ENCODE measurements at places on chromosomes 11 and 22.
A peak's percentile ranks its signal among the peaks of the same experiment; 100 is the strongest.

DNA sequence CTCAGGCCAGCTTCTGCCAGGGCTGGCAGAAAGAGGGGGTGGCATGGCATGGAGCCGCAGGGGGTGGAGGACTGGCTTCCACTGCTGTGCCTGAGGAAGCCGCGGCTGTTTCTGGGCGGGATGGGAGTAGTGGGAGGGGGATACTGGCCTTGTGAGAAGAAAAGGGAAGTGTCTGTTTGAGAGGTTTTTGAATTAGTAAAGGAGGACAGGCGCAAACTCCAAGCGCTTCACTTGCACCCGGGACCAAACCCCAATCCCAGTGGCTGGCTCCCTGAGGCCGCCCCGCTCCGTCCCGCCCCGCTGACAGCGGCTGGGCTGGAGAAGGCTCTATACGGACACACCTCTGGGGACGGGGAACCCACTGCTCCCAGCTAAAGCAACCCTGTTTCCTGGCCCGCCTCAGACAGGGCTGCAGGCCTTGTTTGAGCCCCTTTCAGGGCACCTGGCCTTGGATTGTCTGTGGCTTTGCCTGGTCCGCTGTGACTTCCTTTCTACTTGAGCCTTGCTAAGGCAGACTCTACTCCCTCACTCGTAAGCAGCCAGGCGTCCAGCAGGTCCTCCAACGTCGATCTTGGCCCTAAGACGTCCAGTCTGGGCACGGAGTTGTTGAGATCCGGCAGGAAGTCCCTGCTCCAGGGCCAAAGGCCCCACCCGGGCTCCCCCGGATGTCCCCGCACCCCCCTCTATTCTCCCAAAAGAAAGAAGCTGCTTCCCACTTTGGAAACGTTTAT is 2.2 kb downstream of the APOA1 start:
- no peak for DNase-seq

GRCh38 chr11:93814966-93815633 is 31.0 kb downstream of the MED17 start:
- DNase-seq, result no peak

GRCh38 chr11:75306529-75306928 is 44.9 kb downstream of the ARRB1 start:
- no peak for DNase-seq

GRCh38 chr11:55773138-55773537 is at the start of gene OR5D13:
Gene OR5D13 (plus strand): TSS chr11:55773438. CDS start chr11:55773438, 0 bp downstream.
- no peak for DNase-seq

GRCh38 chr11:50174189-50174588 is 141.5 kb downstream of the OR4C45 start:
- peak; percentile 38 for DNase-seq

DNA sequence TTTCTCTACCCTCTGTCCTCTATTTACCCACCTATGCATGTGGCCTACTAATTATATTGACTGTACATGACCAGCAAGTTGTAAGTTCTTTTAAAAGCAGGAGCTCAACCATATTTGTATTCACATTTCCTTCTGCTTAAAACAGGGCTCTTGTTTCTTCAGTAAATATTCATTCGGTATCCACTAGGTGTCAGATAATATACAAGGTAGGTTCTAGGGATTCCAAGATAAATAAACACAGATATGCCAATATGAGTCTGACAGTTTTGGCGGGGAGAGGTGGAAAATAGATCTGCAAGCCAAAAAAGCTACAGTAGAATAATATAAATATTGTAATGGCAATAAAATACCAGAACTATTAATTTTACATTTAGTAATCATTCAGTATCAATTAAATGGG is 15.3 kb upstream of the RAB30 start:
- peak; percentile 33 for DNase-seq

DNA sequence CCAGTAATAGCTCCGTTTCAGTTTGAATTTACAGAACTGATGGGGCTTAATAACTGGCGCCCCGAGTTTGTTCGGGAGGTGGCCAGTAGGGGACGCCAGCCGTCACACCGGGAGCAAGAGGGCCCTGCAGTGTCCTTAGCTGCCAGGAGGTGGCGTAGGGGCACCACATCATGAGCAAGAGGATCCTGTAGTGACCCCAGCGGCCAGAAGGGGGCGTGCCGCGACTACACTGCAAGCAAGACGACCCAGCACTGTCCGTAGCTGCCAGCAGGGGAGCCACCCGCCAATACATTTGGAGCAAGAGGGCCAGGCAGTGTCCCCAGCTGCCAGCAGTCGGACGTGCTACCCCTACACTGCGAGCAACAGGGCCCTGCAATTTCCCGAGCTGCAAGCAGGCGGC is 663.7 kb upstream of the B3GAT1 start:
- no peak for DNase-seq

DNA sequence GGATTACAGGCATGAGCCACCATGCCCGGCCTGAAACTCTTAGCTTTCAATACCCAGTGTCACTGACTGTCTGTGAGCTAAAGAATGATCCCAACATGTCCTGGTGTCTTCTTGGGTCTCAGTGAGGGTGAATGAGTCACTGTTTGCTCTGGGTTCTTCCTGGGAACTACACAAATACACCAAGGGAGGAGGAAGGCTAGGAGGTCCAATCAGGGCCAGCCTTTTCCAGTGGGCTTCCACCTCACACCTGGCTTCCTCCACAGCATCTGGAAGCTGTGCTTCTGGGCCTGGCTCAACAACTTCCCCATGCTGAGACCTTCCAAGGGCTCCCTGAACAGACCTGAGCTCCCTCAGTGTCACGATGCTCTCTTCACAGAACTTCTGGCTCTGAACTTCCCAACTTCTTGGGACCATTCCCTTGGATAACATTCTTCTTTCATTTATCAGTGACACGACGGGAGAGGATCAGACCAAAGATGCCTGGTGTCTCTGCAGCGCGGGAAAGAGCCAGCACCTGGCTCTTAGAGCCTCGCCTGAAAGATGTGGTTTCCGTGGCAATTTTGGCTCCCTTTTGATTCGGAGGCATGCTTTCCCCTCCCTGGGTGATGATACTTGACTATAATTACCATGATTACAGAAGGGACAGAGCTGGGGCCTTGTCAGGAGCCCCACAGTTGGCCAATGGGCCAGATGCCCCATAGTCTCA is 22.3 kb upstream of the CHRM4 start:
- no peak for DNase-seq

- DNase-seq, result no peak
Observed at GRCh38 chr11:128874427-128874826, 7.3 kb upstream of the KCNJ1 start.

DNA sequence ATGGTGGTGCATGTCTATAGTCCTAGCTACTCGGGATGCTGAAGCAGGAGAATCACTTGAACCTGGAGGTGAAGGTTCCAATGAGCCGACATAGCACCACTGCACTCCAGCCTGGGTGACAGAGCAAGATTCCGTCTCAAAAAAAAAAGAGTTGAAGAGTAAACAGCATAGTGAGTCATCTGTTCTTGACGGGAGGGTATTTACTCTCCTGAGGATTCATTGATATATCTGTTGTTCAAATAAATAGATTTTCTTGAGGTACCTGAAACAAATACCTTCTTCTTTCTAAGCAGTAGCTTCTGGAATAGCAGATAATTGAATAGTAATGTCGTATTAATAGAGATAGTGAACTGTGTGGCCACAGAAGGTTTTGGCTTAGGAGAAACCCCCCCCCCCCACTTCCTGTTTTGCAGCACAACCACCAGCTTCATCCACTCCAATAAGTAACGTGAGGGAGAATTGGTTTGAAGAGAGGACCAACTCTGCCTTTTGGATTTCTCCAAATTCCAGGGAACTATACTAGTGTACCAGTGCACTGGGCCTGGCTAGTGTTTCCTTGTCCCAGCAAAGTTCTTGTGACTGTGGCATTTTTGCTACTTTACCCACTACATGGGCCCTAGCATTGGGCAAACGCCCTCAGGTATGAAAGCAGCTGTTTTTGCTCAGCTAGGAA is 90.0 kb downstream of the PRMT3 start:
- no peak for DNase-seq

- no peak for DNase-seq
Observed at GRCh38 chr11:108985236-108985944, 320.5 kb downstream of the DDX10 start.

- no peak for DNase-seq
Observed at GRCh38 chr11:9377036-9377435, 7.4 kb upstream of the IPO7 start.

DNA sequence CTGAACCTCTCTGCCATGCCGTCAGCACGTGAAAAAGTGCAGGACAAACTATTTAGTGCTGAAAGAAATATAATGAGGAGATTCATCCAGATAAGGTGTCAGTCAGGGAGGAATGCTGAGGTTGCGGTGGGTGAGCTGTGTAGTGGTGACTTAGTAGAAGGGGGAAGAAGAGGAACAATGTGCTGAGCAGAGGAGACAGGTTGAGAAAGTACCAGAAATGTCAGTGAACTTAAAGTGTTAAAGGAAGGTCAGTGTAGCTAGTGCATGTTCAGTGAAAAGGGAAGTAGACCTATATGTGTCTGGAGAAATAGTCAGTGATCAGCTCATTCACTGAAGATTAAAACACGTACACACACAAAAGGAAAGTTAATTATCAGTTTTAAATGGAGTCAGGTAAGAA is 237.6 kb upstream of the CCDC179 start:
- DNase-seq, result no peak

DNA sequence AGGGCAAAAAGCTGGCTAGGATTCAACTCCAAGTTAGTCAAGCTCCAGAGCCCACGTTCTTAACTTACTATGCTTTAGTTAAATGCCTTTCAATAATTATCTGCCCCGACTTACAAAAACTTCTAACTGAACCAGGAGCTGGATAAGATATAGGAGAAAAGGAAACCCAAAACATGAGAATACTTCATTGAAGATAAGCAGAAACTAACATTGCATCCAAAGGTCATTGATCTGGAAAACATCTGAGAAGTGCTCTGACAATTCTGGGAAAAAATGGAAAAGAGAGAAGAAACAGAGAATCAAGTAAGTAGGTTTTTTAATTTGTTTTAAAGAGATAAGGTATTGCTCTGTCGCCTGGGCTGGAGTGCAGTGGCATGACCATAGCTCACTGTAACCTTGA is 27.2 kb downstream of the ACAT1 start:
- DNase-seq, result no peak

DNA sequence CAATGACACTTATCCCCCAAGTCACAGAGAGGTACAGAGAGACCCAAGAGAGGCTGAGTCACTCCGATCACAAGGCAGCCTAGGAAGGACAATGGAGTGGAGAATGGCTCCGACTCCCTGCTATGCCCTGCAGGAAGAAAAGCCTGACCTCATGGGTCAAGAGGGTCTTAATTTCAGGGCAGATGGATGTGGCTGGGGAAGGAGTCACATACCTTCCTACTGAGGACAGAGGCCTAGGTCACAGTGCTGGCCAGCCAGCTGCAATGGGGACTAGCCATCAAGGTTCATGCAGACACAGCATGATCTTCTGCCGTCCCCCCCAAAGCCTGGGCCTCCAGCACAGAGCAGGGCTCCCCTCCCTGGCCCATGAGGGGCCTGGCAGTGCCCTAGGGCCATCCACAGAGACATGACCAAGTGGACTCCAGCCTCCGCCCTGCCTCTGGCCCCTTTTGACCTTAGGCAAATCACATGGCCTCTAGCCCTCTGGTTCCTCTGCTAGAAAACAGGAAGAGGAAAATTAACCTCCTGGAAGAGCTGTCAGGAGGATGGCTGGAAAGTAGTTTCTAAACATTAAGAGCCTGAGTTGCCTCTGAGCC is 1.8 kb downstream of the ARRB1 start:
- no peak for DNase-seq

- DNase-seq, result peak; percentile 8
Observed at GRCh38 chr22:38724926-38725571, 19.3 kb downstream of the GTPBP1 start.

- DNase-seq, result no peak
Observed at GRCh38 chr11:86157797-86158378, 86.7 kb upstream of the EED start.

- DNase-seq, result no peak
Observed at GRCh38 chr11:129423426-129423825, 47.8 kb downstream of the BARX2 start.

- DNase-seq, result no peak
Observed at GRCh38 chr22:40200795-40201530, 23.2 kb downstream of the TNRC6B start.

- DNase-seq, result no peak
Observed at GRCh38 chr11:119347940-119348605, 1.6 kb upstream of the MFRP start.
